ENCODE measurements at places on chromosomes 3 and 15. TPM values are rescaled to one million over a fixed set of nuclear protein-coding genes. Genes with fewer than 3 reads are reported as not detected.

The MYZAP gene
- 1.3 TPM for polyA plus RNA-seq

The GOLGA8R gene
- 0.20 TPM for polyA plus RNA-seq

The SNURF gene
- polyA plus RNA-seq: 11.1 TPM

The ASB14 gene
- not detected for polyA plus RNA-seq

The SLC2A2 gene
- not detected for polyA plus RNA-seq

The AP3B2 gene
- 0.31 TPM for polyA plus RNA-seq

The TNNC1 gene
- 0.35 TPM for polyA plus RNA-seq

The MORC1 gene
- polyA plus RNA-seq: not detected

The CCDC39 gene
- not detected for polyA plus RNA-seq

The IL17RE gene
- 16.0 TPM for polyA plus RNA-seq

The CHRM5 gene
- not detected for polyA plus RNA-seq

The ALAS1 gene
- 109 TPM for polyA plus RNA-seq

The SI gene
- polyA plus RNA-seq: not detected

The FAM81A gene
- polyA plus RNA-seq: 0.50 TPM

The SKOR1 gene
- polyA plus RNA-seq: 0.03 TPM

The CIDEC gene
- polyA plus RNA-seq: not detected

The PLCH1 gene
- polyA plus RNA-seq: 0.02 TPM

The GABRA5 gene
- polyA plus RNA-seq: not detected

The RTP3 gene
- not detected for polyA plus RNA-seq

The HGD gene
- polyA plus RNA-seq: not detected
